Activated T-cell treated with anti-CD3 and anti-CD28 coated beads, Interleukin-2, amount 50 U/mL, for 4 hours (primary cell): ENCODE measurements at places on chromosomes 11 and 22. TPM values are rescaled to one million over a fixed set of nuclear protein-coding genes. Genes with fewer than 3 reads are reported as not detected.

- DNase-seq, result no peak
Observed at GRCh38 chr22:19637408-19638281, 76.7 kb upstream of the SEPTIN5 start.

- DNase-seq, result no peak
Observed at GRCh38 chr11:706439-706956, 467 bp downstream of the EPS8L2 start.

DNA sequence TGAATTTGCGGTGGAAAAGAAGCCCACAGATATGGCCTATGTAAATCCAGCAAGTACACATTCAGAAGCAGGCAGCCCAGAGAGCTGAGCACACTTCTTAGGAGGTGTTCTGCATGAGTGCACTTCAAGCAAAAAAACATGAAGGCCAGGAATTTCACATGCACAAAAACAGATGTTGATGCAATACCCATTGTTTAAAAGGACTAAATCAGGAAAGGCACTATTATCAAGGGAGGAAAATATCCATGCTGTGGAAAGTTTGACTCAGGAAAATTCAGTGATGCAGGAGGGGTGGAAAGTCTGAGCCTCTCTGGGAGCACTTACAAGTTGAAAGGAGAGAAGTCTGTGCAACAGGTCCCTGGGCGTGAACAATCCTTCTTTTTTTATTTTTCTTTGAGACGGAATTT, 15.8 kb upstream of the CARS1 start:
- DNase-seq, result no peak

- DNase-seq, result no peak
Observed at GRCh38 chr11:28003615-28004014, 104.3 kb downstream of the KIF18A start.

The OR51B5 gene
- total RNA-seq, result not detected

The ELMOD1 gene
- total RNA-seq, result not detected

The SH3BP1 gene
- total RNA-seq, result 52.5 TPM

The GLB1L2 gene
- total RNA-seq, result 13.1 TPM
